ENCODE measurements at places on chromosomes 2 and 18. TPM values are rescaled to one million over a fixed set of nuclear protein-coding genes. Genes with fewer than 3 reads are reported as not detected.

POTEJ gene
- not detected for total RNA-seq

DNA sequence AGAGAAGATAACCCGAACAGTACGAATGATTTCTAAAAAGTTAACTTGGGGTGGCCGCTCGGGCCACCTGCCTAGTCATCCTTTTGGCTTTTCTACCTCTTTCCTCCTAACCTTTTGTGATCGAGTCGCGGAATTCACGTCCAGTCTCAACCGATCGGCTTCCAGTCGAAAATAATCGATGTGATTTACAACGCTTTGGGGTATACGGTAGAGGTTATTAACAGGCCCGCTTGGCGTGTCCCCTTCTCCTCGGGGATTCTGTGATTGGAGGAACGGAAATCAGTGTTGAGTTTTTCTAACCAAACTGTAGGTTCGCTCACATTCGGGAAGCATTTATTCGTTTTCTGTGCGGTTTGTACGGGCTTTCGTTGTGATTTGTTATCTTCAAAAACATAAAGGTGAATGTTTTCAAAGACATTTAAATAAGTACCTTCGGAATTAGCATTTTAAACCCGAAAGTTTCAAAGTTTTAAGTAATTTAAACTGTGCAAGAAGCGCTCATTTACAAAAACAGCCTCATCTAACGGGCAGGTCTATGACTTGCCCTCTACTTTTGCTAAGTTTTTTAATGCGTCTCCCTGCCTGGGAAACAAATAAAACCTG lies 588 bp upstream of the FOXI3 start:
- H3K4me1 ChIP-seq: peaks cover 8% of the 10 kb centered on the region
- peaks cover 48% of the 10 kb centered on the region for H3K27me3 ChIP-seq
- H3K4me3 ChIP-seq: peak overlapping the region; percentile 66
- H3K36me3 ChIP-seq: no peaks in the 10 kb centered on the region
- no peak overlapping the region for H3K27ac ChIP-seq

GRCh38 chr2:101469863-101470262 lies 5.0 kb downstream of the RFX8 start:
- H3K27me3 ChIP-seq: no peaks in the 10 kb centered on the region
- no peaks in the 10 kb centered on the region for H3K36me3 ChIP-seq
- H3K27ac ChIP-seq: no peak overlapping the region
- H3K4me1 ChIP-seq: peaks cover 2% of the 10 kb centered on the region

DNA sequence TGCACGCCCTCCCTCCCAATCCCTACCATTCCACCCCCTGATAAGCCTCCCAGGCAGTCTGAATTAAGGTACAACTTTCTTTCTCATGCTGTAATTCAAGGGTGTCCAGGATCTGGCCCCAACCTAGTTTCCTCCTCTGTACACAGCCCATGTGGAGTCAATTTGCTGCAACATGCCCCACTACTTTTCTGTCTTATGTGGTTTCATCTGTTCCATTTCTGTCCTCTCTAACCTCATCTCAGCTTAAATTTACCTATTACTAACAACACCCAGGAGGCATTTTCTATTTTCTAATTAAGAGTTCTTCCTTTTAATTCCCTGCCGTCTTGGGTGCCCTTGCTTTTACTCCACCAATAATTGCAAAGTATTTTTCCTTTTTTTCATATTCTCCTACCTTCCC lies 10.0 kb downstream of the PPP4R1 start:
- peaks cover 21% of the 10 kb centered on the region for H3K4me1 ChIP-seq
- no peak overlapping the region for H3K4me3 ChIP-seq
- no peak overlapping the region for H3K27ac ChIP-seq
- peaks cover 20% of the 10 kb centered on the region for H3K36me3 ChIP-seq

DNA sequence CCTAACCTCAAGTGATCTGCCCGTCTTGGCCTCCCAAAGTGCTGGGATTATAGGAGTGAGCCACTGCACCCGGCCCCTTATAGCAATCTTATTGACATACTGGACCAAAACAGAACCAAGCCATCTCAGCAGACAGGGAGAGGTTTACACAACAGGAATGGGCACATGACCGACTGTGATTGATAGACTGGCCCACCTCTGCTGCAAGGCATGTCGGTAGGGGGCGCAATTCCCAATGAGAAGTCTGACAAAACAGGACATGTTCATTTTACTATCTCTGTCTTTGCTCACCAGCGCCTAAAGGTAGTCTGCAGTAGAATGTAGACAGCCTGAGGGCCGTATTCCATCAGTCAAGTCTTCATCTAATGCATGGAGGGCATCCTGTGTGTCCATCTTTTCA lies 2.0 kb downstream of the LYPD6B start:
- H3K4me1 ChIP-seq: no peaks in the 10 kb centered on the region
- no peaks in the 10 kb centered on the region for H3K36me3 ChIP-seq
- peaks cover 44% of the 10 kb centered on the region for H3K27me3 ChIP-seq
- peak; percentile 79 for DNase-seq
- H3K27ac ChIP-seq: no peak overlapping the region
- no peak overlapping the region for H3K4me3 ChIP-seq

- H3K4me1 ChIP-seq: no peaks in the 10 kb centered on the region
- H3K27ac ChIP-seq: no peak overlapping the region
- no peak overlapping the region for H3K4me3 ChIP-seq
These were observed 125.3 kb downstream of the COL4A4 start for GRCh38 chr2:227038550-227039189.

DNA sequence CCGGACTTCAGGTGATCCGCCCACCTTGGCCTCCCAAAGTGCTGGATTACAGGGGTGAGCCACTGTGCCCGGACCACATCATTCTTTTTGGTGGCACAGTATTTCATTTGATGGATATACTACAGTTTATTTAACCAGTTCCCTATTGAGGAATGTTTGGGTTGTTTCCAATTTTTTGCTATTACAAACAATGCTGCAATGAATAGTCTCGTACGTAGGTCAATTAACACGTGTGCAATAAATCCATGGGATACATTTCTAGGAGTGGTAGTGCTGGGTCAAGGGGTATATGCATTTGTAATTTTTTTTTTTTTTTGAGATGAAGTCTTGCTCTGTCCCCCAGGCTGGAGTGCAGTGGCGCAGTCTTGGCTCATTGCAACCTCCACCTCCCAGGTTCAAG lies 28.4 kb upstream of the XPO1 start:
- H3K27ac ChIP-seq: no peak overlapping the region
- H3K27me3 ChIP-seq: no peaks in the 10 kb centered on the region
- no peaks in the 10 kb centered on the region for H3K4me1 ChIP-seq
- H3K4me3 ChIP-seq: no peak overlapping the region
- no peak for DNase-seq
- H3K36me3 ChIP-seq: no peaks in the 10 kb centered on the region

GRCh38 chr2:109726379-109727270 lies 67.5 kb upstream of the RGPD5 start:
- no peak overlapping the region for H3K27ac ChIP-seq
- peaks cover 10% of the 10 kb centered on the region for H3K27me3 ChIP-seq
- DNase-seq: no peak
- H3K4me3 ChIP-seq: no peak overlapping the region

PUM2 gene
- 112 TPM for total RNA-seq

DNA sequence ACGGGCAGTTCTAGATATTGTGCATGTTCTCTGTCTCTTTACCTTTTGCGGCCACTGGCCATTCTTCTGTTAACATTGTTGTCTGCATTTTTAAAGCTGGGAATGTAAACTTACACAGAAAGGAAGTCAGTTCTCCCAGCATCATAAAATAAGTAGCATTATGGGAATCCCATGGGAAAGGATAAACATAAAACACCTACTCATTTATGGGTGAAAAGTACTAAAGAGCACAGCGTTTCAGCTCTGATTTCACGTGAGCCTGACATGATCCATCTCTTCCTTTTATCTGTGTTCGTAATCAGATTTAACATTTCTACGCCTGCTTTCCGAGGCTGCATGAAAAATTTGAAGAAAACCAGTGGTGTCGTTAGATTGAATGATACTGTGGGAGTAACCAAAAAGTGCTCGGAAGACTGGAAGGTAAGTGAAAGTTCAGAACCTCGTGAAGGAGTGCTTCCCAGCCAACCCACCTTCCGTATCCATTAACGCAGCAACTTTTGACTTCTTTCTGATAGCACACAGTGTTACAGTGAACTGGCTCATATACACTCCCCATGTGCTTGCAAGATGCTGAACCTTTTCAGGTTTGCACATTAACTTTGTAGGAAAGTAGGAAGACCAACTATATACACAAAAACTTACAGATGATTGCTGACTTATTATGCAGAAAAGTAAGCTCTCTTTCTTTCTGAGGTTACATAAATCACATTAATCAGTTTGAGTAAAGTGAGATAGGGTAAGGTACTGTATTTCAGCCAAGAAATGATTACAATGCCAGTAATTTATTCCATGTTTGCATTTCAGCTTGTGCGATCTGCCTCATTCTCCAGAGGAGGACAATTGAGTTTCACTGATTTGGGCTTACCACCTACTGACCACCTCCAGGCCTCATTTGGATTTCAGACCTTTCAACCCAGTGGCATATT lies 86.5 kb upstream of the TTC39C start:
- DNase-seq: no peak
- no peaks in the 10 kb centered on the region for H3K27me3 ChIP-seq
- no peaks in the 10 kb centered on the region for H3K36me3 ChIP-seq
- H3K4me1 ChIP-seq: peaks cover 15% of the 10 kb centered on the region

DNA sequence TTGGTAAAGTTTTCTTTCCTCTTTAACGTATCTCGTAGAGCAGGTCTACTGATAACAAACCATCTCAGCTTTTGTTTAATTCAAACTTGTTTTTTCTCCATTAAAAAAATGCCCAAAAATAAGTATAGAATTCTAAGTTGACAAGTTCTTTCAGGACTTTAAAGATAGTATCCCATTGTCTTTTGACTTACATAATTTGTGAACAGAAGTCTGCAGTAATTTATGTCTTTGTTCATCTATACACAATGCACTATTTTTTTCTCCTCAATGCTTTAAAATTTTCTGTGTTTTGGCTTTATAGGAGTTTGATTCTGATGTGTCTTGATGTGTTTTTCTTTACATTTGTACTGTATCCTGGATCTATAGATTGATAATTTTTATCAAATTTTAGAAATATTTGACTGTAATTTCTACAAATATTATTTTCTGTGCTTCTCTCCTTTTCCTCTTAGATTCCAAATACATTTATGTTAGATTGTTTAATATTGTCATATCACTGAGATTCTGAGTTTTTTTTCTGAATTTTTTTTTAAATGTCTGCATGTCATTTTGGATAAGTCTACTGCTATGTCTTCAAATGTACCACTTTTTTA lies 143.3 kb downstream of the FTCDNL1 start:
- no peak overlapping the region for H3K27ac ChIP-seq
- no peaks in the 10 kb centered on the region for H3K4me1 ChIP-seq
- no peak for DNase-seq
- peaks cover 7% of the 10 kb centered on the region for H3K27me3 ChIP-seq

- peak overlapping the region; percentile 94 for H3K27ac ChIP-seq
- DNase-seq: no peak
- peak overlapping the region; percentile 89 for H3K4me3 ChIP-seq
- H3K27me3 ChIP-seq: no peaks in the 10 kb centered on the region
- peaks cover 42% of the 10 kb centered on the region for H3K4me1 ChIP-seq
These were observed 526 bp downstream of the COX7A2L start for GRCh38 chr2:42360493-42360889.

WNT10A gene
- 5.4 TPM for total RNA-seq

DNA sequence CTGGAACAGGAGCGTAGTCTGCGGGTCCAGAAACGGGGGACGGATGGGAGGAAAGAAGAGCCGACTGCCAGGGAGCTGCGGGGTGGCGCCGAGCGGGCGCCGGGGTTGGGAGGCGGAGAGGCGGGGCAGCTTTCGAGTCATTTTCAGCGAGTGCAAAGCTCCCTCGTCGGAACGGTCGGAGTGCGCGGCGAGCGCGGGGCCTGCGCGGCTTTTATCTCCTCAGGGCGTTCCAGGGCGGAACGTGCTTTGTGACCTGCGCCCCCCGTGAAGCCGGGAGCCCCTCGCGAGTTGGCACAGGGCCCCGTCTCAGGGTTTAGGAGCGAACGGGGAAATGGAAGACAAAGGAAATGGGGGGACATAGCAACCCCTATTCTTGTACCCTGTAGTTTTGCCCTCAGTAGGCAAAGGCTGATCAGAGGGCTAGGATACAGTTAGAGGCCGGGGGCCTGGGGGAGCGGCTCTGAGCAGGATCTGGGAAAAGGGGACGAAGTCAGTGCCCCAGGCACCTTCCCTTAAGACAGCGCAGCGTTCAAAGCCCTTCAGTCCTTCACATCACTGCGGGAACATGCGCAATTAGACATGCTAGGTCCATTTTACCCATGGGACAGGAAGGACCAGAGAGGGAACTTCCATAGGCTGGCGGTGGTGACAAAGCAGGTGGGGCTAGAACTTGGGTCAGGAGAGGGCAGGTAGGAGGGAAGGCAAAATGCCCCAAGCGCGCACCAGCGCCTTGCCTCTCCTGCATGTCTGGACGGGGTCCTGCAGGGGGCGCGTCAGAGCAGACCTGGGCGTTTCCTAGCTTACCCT lies 60.1 kb upstream of the IL1RL1 start:
- H3K27me3 ChIP-seq: no peaks in the 10 kb centered on the region
- H3K36me3 ChIP-seq: no peaks in the 10 kb centered on the region
- peak overlapping the region; percentile 73 for H3K4me3 ChIP-seq
- peak overlapping the region; percentile 76 for H3K27ac ChIP-seq

- DNase-seq: no peak
- no peaks in the 10 kb centered on the region for H3K36me3 ChIP-seq
- H3K4me3 ChIP-seq: no peak overlapping the region
- no peaks in the 10 kb centered on the region for H3K4me1 ChIP-seq
- H3K27me3 ChIP-seq: no peaks in the 10 kb centered on the region
- no peak overlapping the region for H3K27ac ChIP-seq
These were observed 131.2 kb downstream of the ETAA1 start for GRCh38 chr2:67528320-67528719.

- peaks cover 4% of the 10 kb centered on the region for H3K36me3 ChIP-seq
- H3K4me3 ChIP-seq: no peak overlapping the region
- no peak for DNase-seq
- peaks cover 6% of the 10 kb centered on the region for H3K27me3 ChIP-seq
These were observed 24.2 kb downstream of the DHRS9 start for GRCh38 chr2:169093535-169093934.

GRCh38 chr18:5630057-5630899 lies 86.5 kb upstream of the EPB41L3 start:
- H3K4me1 ChIP-seq: peaks cover 4% of the 10 kb centered on the region
- no peaks in the 10 kb centered on the region for H3K36me3 ChIP-seq
- H3K27me3 ChIP-seq: peaks cover 31% of the 10 kb centered on the region

DUSP2 gene
- total RNA-seq: 248 TPM

DCC gene
- total RNA-seq: not detected

DNA sequence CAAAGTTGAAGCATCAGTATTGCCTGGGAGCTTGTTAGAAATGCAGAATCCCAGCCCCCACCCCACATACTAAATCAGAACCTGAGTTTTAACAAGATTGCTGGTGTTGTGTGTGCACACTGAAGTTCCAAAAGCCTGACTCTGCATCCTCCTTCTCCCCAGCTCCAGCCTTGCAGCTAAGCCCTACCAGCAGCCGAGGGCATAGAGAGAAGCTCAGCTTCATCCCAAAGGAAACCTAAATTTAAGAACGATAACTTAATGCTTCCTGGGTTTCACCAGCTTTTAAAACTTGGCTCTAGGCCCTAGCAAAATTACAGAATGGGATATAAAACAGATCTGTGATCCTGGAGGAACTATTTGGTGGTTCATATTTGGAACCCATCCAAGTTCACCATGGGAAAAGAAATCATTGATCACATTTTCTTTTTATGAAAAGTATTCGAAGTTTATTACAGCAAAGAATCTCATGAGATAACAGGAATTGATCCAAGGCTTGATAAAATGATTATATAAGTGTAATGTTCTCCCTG lies 11.1 kb downstream of the SMYD1 start:
- no peaks in the 10 kb centered on the region for H3K27me3 ChIP-seq
- DNase-seq: no peak
- H3K4me1 ChIP-seq: no peaks in the 10 kb centered on the region
- no peaks in the 10 kb centered on the region for H3K36me3 ChIP-seq
- no peak overlapping the region for H3K27ac ChIP-seq

ALPG gene
- total RNA-seq: not detected
